NCI-H1694 treated with DMSO at 0.1 percent for 48 hours (cell line): ENCODE measurements at places on chromosomes 11 and 22.

DNA sequence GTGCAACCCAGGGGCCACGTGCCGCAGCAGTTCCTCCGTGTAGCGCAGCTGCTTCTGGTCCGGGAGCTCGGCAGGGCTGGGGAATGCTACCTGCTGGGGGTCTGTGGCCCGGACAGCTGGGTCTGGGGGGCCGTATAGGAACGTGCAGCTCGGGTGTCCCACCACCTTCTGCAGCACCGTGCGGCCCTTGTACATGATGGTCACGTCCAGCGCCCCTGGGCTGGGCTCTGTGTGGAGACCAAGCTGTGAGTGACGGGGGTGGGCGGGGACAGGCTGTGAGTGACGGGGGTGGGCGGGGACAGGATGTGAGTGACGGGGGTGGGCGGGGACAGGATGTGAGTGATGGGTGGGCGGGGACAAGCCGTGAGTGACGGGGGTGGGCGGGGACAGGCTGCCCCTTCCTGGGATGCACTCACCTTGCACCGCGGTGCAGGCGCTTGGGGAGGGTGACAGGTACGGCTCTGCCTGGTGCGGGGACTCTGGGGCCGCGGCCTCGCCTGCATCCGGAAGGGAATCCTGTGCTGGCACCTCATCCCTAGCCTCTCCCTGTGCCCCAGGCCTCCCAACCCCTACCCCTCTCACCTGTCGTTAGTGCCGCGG is 2.3 kb downstream of the IRF7 start:
- no peak for DNase-seq

GRCh38 chr11:9130297-9130696 is 38.9 kb upstream of the SCUBE2 start:
- DNase-seq: no peak

DNA sequence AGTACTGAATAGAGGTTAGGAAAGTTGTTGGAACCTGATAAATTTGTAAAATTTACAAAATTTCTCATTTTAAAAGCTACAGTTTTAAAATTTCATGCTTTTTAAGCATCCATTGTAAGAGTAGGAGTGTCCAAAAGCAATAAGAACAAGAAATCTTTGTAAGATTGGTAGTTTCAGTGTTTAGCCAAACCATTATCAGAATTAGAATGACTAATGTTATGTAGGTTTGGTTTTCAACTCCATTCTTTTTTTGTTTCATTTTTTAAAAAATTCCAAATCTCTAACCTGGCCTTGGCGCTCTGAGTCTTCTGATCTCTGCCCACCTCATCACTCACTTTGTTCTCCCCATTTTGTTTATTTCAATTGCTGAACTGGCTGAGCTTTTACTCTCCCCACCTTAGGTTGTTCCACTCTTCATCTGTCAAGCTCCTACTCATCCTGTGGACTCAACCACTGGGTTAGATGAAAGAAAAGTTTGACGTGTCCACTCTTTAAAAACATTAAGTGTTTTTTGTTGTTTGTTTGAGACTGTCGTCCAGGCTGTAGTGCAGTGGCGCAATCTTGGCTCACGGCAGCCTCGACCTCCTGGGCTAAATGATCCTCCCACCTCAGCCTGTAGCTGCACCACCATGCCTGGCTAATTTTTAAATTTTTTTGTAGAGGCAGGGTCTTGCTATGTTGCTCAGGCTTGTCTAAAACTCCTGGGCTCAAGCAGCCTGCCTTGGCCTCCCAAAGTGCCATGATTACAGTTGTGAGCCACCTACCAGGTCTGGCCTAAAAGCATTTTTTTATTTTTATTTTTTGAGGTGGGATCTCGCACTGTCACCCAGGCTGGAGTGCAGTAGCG is 14.0 kb downstream of the EP300 start:
- DNase-seq: no peak

GRCh38 chr22:47390026-47390970 is 627.8 kb downstream of the TBC1D22A start:
- no peak for DNase-seq

DNA sequence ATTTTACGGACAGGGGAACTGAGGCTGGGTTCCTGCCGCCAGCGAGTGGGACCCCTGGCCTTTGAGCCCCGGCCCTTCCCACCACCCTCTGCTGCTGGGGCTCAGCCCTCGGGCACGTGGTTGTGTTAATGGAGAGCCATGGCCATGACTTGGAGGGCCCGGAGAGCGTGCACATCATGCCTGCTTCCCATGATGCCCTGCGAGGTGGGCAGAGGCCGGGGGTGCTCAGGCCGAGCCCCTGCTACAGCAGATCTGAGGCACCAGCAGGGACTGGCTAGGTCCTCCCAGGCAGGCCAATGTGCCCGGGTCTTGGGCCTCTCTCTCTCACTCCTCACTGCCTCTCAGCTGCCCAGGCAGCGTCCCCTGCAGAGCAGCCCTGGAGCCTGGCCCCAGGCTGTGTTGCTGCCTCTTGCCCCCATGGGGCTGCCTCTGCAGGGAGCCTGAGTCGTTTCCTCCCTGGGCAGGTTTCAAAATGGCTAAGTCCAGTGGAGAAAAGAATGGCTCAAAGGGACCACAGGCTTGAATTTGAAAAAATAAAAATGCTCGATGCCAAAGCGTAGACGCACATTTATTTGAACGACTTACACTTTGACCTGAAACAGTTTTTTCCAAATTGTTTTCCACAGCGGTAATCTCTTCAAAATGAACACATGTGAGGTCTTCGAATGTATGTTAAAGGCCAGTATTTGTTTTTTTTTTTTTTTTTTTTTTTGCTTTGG is 72.6 kb upstream of the CLDN5 start:
- no peak for DNase-seq

GRCh38 chr11:86954269-86955110 is 705 bp downstream of the FZD4 start:
- DNase-seq: no peak

DNA sequence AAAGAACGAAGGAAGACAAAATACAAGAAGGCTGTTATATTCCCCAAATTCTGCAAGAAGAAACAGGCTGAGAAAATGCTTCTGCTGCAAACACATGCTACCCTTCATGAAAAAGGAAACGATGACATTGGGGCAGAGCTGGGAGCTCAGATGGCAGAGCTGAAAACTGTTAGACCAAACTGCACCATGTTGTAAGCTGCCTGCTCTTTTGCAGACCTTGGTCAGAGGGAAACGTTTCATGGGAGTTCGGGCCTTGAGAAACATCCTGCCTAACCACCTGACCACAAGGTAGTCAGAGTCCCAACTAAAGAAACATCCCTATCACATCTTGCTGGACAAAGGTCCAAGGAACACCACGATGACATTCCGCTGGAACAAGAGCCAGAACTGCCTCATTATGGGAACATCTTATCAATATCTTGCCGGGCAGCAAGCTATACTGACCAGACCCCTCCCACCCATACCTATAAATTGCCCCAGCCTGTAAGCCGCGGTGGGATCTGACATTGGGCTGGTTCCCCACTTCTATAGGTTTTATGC is 110.7 kb upstream of the CTSC start:
- no peak for DNase-seq

GRCh38 chr11:17722000-17722643 is 2.8 kb downstream of the MYOD1 start:
- DNase-seq: no peak

DNA sequence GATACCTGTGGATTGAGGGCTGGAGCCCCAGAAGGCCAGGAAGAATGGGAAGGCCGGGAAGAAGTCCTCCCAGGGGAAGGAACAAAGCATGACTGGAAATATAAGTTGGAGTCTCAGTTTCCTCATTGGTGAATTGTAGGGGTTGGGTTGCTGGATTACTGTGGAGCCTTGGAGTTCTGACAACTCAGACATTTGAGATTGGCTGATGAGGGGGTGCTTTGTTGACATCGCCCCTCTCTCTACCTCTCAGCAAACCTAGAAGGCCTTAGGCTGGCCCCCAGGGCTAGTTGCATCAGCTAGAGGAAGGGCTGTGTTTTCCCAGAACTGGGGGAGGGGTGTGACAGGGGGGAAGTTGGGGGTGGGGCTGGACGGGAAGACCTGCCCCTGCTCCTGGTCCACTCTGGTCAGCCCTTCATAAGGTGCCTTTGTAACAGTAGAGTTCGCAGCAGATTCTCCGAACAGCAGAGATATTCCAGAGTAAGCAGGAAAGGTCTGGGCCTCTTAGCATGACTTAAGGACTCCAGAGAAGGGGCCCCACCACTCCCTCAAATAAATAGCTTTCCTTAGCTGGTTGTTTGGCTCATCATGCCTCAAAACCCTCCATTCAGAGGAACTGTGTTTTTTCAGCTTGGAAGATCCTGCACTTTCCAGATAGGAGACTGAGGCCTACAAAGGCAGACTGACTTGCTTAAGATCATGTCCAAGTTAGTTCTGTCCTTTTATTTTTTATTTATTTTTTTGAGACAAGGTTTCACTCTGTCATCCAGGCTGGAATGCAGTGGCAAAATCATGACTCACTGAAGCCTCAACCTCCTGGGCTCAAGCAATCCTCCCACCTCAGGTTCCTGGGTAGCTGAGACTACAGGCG is 12.5 kb upstream of the THRSP start:
- DNase-seq: no peak

DNA sequence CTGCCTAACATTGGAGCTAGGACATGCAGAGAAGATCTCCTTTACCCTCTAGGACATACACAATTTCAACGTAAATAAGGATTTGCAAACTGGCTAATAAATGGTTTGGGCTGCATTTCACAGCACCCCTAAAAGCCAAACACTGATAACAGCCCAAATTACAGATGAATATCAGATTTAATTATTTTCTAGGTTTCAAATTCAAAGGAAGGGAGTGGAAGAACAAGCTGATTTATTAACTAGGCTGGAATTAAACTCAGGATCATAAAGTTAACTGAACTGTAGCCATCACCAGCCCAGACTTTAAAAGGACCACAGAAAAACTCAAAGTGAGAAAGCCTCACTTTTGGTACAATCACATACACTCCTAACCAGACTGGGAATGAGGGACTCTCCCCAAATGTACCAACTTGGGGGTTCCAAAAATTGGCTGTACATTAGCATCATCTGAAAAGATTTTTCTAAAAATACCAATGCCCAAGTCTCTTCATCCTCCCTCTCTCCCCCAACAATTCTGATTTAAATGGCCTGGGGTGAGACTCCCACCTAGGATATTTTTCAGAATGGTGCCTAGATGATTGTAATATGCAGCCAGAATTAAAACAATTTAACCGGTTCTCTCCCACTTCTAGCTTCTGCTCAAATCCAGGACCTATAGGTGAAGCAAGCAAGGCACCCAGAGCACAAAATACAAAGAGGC is 43.5 kb downstream of the SYTL2 start:
- DNase-seq: no peak

GRCh38 chr22:50695421-50696250 is 23.0 kb downstream of the SHANK3 start:
- DNase-seq: no peak

DNA sequence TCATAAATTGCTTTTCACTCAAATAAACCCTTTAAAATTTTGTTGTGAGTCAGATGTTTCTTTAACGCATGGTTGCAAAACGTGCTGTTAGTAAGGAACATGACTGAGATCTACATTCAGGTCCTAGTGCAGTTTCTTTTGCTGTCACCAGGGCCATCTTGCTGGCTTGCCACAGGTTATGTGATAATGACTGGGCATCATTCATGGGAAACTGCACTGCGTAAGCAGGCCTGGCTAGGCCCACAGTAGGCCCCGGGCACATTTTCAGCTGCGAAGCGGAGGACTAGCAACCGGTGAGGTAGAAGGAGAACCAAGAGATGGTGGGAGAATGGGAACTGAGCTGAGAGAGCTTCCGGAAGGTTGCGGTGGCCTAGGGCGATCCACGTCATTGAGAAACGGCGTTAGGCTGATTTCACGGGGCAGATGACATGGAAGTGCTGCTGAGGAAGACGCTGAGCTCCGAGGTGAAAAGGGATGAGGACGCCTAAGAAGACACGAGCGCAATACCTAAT is 3.2 kb upstream of the KLHDC7B start:
- no peak for DNase-seq

- DNase-seq: no peak
Observed at GRCh38 chr11:86447763-86448480, 73.2 kb downstream of the CCDC81 start.

- DNase-seq: no peak
Observed at GRCh38 chr22:28444659-28445058, 235.0 kb downstream of the TTC28 start.

DNA sequence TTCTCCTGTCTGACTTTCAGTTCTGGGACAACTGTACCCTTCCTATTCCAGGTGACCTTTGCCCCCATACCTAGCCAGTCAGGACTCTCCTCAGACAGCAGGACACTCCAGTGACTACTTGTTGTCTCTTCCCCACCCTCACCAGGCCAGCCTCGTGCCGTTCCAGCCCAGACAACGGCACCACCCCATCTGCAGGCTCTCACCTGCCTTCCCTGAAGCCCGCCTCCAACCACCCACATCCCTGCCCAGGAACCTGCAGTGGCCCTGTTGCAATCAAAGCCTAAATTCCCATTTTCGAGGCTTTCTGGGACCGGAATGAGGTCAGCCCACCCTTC is 3.7 kb downstream of the IL2RB start:
- no peak for DNase-seq

DNA sequence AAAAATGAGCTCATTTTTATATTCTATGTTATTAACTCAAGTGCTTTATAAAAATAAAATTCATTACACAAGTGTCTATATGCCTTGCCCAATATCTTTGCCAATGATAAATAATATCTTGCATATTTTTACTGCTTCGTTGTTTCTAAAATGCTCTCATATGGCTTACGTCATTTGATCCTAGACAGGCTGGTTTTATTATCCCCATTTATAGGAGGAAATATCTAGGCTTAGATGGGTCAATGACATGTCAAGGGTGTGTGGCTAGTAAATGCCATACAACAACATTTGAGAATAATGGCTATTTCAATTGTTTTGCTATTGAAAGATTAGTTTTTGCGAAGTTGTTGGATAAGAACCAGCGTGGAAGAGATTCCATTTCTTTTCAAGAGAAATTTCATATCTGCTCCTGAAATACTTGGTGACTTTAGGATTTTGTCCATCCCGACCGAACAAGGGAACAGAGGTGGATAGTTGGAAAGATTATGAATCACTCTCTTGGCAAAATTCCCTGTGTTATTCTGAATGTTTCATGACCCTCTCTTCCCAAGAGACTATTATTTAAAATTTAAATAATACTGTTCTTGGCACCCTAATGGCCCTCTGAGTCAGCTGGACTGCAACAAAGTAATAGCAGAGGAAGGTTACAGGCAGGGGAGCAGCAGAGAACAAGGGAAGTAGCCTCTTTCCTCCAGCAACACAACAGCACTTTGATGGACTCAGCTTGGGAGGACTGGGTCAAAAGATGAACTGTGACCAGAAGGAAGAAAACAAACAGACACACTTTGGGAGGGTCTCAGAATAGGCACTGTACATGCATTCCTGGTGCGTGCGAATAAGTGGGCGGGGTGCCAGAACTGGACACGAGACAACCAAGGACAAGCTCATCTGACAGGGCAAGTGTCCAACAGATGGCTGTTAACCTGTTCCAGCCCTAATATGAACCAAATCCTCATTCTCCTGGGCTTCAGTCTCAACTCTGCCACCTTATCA is 94.5 kb downstream of the ME3 start:
- DNase-seq: no peak

- DNase-seq: no peak
Observed at GRCh38 chr11:104968355-104968855, at the start of gene CASP4. CASP4 (minus strand) TSS chr11:104968574; CDS start chr11:104968525, 49 bp downstream.

DNA sequence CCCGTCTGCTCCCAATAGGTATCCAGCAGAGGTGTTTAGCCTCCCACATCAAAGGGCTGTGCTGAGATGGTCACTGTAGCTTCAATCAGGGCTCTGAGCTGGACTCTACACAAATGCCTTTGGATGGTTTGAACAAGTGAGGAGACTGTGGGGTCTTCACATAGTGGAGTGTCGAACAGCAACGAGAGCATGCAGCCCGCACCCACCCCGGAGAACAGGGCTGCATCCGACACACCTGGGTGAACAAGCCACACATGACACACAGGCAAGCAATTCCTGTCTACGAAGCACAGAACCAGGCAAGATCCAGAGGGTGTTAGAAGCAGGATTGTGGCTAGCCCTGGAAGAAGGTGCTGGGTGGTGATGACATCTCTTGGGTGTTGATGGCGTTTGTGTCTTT is 58.0 kb upstream of the FGF3 start:
- no peak for DNase-seq
